ENCODE measurements at places on chromosomes 4 and X.

DNA sequence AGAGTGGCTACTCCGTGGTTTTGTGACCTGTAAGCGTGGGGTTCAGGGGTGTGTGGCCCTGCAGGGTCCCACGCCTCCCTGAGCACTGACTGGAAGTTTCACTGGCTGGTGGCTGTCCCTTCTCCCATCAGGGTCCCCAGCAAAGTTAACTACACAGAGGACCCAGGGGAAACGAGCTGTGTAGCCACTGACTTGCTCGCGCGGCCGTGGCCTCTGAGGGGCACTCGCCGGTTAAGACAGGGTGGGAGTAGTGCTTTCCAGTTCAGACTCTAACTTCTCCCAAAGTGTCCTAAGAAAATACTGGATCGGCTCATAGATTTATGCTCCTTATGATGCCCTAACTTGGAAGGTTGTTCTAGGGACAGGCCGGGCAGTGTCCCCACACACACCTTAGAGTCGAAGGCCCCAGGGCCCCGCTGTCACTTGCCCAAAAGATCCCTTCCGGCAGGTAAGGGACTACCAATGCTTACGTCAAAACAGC, 28.2 kb downstream of the NELFA start:
- DNase-seq: no peak

- no peak for DNase-seq
These were observed 112.5 kb downstream of the MAPK10 start for GRCh38 chr4:86247320-86247719.

- DNase-seq: no peak
These were observed 34.8 kb downstream of the CT47B1 start for GRCh38 chrX:120840827-120841226.

DNA sequence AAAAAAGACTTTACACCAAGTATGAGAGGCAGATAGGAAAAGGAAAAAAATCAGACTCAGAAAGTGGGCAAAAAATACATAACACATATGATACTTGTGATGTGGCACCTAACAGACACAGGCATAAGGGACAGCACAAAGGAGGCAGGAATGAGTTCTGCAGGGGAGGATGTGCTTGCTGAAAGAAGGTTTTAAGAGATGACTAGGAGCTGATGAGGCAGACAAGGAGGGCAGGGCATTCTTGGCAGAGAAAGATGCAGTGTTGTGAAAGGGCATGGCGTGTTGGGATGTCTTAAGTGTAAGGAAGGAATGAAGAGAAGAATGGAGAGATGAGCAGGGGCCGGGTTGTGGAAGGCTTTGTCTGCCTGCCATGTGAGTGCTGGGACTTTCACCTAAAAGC, 49.7 kb upstream of the TMEM154 start:
- no peak for DNase-seq

DNA sequence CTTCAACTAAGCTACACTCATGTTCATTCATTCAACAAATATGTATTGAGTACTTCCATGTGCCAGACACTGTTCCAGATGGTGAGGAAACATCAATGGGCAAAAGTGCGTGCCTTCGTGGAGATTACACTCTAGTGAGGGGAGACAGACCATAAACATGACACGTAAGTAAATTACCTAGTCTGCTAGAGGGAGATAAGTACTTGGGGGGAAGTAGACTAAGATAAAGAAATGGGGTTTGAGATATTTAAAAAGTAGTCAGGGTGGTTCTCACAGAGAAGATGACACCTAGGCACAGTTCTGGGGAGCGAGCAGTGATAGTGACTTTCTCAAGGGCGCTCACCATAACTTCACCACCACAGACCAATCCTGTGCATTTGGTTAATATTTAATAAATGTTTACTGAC, 11.7 kb downstream of the JCHAIN start:
- no peak for DNase-seq

- DNase-seq: no peak
These were observed 14.4 kb upstream of the RAB40A start for GRCh38 chrX:103533511-103534216.

- no peak for DNase-seq
These were observed 63.6 kb downstream of the PALLD start for GRCh38 chr4:168560184-168561180.

DNA sequence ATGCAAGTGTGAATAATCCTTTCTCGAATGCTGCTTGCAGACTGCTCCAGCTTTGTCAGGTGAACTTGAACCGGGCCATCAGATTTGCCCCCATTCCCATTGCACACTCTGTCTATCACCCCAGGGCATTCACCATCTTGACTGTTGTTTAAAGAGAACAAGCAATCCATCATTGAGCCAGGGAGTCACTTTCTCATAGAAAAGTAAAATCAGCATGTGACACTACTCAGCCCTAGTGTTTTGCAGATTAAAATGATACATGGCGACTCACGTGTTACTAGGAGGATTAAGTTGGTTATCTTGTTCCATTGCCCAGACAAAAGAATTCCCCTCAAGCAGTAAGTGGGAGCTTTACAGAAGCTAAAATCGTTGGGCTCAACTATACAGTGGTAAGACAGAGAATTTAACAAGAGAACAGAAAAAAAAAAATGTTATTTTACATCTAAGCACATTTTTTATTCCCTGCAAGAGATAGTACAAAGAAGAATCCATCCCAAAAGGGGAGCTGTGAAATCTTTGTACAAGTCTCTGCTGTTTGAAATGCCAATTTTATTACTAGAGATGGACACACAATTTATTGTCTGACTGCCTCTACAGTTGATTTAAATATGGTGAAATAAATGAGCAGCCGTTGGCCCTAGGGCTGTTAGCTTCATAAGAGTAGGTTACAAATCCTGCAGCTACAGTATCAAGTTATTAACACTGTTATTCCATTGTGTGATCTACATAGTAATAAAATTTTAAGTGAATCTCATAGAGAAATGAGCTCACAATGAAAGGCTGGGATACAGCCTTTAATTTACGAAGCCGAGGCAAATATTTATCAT, 67.5 kb downstream of the NEUROG2 start:
- DNase-seq: no peak

DNA sequence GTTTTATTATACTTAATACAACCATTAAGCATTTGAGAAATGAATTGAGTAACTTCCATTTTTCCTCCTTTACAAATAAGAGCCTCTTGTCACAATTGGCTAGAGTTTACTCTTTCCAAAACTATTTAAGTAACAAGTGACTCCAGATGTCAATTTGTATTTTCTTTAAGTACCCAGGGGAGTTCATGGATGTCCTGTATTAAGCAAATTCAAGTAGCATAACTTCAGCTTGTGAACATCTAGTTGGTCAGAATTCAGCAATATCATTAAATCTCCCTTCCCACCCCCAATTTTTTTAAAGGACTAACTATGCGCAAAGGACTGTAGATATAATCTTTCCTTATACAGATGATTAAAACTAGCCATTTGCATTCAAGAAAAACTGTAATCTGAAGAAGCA, 1.4 kb upstream of the ADGRL3 start:
- no peak for DNase-seq

DNA sequence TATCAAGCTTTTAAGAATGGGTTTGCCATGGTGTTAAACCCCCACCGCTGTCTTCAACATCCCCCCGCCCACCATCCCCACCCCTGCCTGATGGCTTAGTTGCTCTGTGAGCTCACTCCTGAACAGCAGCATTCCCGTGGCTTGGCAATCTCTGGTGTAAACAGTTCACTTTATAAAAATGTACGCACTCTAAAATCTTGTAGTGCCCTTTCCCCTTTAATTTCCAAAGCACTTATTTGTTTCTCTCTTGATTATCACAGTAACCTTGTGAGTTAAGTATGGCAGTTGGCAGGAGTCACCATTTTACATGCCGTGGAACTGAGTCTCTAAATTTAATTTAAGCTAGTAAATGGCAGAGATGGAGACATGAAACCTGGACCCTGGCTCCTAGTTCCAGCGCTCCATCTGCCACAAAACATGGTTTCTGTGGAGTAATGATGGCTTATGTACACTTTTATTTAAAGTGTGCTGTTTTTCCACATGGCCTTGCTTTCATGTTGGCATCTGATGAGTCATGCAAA, 123.1 kb downstream of the AFF1 start:
- DNase-seq: no peak

GRCh38 chrX:71239781-71240180, 14.2 kb downstream of the ZMYM3 start:
- DNase-seq: no peak

DNA sequence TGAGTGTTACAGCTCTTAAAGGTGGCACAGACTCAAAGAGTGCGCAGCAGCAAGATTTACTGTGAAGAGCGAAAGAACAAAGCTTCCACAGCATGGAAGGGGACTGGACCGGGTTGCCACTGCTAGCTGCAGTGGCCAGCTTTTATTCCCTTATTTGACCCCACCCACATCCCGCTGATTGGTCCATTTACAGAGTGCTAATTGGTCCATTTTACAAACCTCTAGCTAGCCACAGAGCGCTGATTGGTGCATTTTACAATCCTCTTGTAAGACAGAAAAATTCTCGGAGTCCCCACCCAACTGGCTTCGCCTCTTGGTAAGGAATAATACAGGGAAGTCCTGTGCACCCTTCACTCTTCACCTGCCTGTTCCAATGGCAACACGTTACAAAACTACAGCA, 1.9 kb upstream of the SHROOM2 start:
- no peak for DNase-seq

- no peak for DNase-seq
These were observed 19.7 kb downstream of the GABRB1 start for GRCh38 chr4:47050761-47051725.

DNA sequence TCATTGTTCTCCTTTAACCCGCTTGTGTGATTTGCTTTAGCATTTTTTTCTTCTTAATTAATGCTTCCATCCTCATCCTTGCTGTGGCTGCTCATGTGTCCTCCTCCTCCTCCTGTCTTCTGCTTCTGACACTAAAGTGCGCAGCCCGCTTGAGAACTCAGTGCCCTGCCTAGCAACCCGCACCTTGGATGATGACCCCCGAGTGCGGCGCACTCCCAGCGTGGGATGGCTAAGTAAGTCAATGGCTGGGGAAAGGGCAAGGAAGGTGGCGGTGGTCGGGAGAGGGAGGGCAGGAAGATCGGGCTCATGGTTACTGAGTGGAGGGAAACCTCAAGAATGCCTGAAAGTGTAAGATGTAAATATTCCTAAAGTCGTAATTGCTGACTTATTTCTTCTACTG, 30.1 kb downstream of the SLC4A4 start:
- DNase-seq: no peak

DNA sequence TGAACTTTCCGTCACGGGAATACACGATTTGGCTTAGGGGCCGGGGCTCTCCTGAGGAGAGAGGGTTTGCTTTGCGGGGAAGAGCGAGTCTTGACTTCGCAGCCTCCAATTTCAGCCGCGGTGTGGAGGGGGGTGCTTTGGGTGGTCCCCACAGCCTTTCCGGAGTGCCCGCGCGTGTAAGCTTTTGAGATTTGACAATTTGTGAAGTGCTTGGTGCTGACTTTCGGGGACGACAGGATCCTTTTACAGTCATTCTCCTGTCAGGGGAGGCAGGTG, 355 bp downstream of the SCML1 start:
- DNase-seq: no peak

GRCh38 chr4:34814266-34814665, 1430.0 kb downstream of the ARAP2 start:
- DNase-seq: no peak

- no peak for DNase-seq
These were observed 324.1 kb upstream of the GALNT7 start for GRCh38 chr4:172844556-172844955.

- peak; percentile 36 for DNase-seq
These were observed 20.1 kb downstream of the ACSL1 start for GRCh38 chr4:184805462-184806228.

DNA sequence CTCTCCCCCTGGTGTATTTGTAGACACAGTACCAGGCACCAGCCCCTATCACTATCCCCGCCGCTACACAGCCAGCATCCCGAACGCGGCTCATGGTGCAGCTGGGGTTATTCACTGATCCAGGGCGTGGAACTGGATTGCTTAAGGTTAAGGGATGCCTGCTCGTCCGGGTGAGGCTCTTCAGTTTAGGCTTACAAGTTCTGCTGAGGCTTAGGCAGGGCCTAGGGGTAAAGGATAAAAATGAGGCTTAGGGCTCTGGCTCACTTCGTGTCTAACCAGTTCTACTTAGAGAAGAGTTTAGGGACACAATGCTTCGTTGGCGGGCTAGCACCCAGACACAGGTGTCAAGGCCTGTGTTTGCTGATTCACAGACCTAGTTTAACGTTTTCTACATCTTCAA, 2.2 kb downstream of the ARMCX2 start:
- DNase-seq: no peak

GRCh38 chrX:93695981-93696380, 22.0 kb downstream of the FAM133A start:
- no peak for DNase-seq

DNA sequence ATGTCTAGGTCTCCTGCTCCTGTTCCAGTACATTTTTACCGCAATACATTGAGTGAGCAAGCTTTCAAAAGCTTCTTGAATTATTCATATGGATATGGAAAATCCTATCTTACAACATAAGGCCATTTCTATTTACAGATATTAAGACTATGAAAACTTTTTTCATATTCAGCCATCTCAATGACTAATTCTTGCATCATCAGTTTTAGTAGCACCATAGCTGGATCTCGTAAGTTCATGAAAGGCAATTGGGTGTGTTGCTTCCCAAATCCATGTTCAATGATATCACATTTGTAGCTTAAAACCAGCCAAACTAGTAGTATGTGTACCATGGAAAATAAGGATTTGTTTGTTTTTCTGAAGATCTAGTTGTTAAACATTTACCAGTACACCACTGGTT, 118.3 kb upstream of the GABRA2 start:
- DNase-seq: no peak

GRCh38 chr4:85700362-85700761, 225.4 kb downstream of the ARHGAP24 start:
- DNase-seq: no peak

GRCh38 chr4:3239998-3240920, 8.7 kb upstream of the MSANTD1 start:
- DNase-seq: no peak

GRCh38 chr4:153258750-153259149, 54.5 kb downstream of the TRIM2 start:
- no peak for DNase-seq

GRCh38 chr4:111652236-111652635, 493.0 kb upstream of the FAM241A start:
- no peak for DNase-seq

DNA sequence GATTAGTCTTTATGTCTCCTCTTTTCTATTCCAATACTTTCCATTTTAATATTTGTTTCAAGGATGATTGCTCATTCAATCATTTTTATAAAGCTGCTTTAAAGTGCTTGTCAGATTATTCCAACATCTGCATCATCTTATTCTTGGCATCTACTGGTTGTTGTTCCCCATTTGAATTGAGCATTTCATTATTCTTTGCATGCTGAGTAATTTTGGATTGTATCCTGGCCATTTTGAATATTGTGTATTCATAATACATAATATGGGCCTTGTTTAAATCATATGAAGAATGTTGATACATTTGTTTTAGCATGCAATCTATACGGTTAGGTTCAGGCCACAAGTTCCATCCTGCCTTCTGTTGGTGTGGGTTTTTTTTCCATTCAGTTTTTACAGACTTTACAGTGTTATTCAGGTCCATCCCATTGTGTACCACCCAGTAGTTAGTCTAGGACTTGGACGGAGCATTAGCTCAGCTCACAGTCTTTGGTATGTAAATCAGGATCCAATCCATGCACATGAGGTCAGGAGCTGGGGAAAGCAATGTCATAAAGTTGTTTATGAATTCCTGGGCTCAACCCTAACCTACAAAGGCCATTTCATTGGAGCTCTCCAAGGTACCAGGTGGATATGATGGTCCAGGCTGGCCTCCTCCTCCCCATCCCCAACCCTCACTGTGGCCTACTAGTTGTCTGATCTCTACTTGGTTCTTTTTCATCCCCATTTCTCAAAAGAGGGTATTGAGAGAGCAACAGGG, 20.3 kb downstream of the RGN start:
- no peak for DNase-seq
